ENCODE measurements at places on chromosomes 1 and 21. TPM values are rescaled to one million over a fixed set of nuclear protein-coding genes. Genes with fewer than 3 reads are reported as not detected.

OR2L8 gene
- total RNA-seq: not detected

NID1 gene
- total RNA-seq: 211 TPM

ADARB1 gene
- 14.5 TPM for total RNA-seq

PRR9 gene
- total RNA-seq: not detected

MSH4 gene
- total RNA-seq: 0.43 TPM

TMEM53 gene
- total RNA-seq: 6.4 TPM

FAM167B gene
- 5.2 TPM for total RNA-seq

GJA9 gene
- not detected for total RNA-seq

SELP gene
- total RNA-seq: not detected

WNT2B gene
- 2.6 TPM for total RNA-seq

OR2G6 gene
- total RNA-seq: not detected

SYPL2 gene
- 4.5 TPM for total RNA-seq

RAB3B gene
- 77.3 TPM for total RNA-seq

MYOM3 gene
- under 0.01 TPM for total RNA-seq

NRIP1 gene
- 46.1 TPM for total RNA-seq

LDLRAD1 gene
- not detected for total RNA-seq

SEMA6C gene
- total RNA-seq: 0.86 TPM

Measured in fibroblast of villous mesenchyme (primary cell).